ENCODE measurements at places on chromosomes 7 and 10.
A peak's percentile ranks its signal among the peaks of the same experiment; 100 is the strongest.

DNA sequence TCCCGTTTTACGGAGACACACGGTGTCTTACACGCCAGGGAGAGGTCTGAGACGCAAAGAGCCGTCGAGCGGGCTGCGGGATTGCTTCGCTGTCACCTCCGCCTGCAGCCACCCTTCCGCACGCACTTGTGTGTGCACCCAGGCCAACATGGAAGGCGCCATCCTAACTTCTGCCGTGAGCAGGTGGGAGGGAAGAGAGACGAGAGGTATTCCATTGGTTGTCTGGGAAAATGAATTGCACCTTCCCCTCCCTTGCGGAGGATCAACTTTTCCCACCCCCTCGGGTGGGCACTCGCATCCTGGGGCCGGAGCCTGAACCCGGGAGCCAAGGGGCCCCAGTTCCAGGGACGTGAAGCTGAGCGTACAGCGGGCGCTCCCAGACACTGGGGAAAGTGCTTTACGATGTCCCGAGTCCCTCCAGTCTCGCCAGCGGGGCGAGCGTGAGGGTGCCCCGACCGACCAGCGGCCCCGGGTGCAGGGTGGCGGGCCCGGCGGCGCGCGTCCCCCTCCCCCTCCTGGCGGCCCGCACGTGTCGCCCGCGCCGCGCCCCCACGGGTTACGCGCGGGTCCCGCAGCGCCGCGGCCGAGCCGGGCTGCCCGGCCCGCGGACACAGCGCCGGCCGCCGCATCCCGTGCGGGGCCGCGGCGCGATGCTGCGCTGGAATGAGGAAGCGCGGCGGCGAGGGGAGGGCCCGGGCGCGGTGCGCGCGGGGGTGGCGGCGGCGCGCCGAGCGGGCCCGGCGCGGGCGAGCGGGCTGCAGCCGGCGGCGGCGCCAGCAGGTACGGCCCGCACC is 984 bp upstream of the IKZF1 start:
- no peak for DNase-seq

DNA sequence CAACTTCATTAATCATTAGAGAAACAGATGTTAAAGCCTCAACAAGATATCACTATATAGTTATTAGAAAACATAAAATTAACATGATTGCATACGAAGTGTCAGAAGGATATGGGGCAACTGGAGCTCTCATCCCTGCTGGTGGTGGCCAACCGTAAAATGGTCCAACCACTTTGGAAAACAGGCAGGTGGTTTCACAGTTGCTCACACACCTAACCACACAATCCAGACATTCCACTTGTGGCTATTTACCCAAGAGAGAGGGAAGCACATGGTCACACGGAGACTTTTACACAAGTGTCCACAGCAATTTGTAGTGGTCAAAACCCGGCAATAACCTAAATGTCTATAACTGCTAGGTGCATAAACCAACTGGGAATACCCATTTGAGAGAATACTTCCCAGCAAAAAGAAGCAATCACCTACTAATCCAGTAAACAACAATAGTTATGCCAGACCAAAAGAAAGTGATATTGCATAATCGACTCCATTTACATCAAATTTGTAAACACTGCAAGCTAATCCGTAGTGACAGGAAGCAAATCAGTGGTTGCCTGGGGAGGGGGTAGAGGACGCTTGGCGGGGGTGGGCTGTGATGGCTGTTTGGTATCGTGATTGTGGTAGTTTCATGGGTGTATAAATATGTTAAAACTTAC is 91.8 kb downstream of the LARP4B start:
- DNase-seq: no peak

DNA sequence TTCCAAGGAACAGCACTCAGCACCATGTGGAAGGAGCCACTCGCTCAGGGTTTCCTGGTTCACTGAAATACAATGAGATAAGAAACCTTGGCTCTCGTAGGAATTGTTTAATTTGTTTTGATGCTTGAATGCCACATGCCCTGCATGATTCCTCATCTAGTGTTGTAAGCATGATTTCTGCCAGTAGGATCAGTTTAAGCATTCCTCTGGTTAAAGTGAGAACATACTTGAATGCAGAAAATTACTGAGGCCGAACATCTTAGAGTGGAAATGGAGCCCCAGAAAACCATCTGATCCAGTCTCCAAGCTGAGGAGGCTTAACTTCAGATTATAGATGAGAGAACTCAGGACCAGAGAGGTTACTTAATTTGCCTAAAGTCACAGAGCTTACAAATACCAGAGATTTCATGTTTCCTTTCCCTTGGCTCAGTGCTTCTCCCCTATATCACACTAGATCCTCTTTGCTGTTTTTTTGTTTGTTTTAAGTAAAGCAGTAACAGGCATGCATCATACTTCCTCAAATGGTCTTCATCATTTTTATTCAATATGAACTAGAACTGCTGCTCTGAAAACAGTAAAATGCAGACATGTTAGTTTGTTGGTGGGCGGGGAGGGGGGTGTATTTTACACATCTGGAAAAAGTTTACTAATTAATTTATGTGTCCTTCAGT is 125.1 kb downstream of the ADAM12 start:
- DNase-seq: no peak

DNA sequence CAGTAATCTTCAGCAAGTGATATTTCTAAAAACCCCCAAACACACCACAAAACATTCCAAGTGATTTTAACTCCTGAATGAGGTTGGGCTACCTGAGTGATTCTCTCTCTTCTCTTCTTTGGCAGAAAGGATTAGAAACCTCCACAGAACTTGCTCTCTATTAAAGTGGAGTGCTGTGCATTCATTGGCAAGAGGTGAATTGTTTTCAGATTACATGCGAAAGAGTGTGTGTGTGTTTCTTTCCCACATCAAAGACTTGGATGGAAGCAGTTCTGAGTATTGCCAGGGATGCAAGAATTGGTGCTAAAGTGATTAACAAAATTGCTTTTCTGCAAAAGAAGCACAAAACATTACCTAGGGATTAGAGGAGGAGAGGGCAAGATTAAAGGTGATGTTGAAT is 13.1 kb upstream of the FBXW4 start:
- no peak for DNase-seq

- no peak for DNase-seq
Observed at GRCh38 chr7:144820552-144820951, 15.3 kb downstream of the TPK1 start.

DNA sequence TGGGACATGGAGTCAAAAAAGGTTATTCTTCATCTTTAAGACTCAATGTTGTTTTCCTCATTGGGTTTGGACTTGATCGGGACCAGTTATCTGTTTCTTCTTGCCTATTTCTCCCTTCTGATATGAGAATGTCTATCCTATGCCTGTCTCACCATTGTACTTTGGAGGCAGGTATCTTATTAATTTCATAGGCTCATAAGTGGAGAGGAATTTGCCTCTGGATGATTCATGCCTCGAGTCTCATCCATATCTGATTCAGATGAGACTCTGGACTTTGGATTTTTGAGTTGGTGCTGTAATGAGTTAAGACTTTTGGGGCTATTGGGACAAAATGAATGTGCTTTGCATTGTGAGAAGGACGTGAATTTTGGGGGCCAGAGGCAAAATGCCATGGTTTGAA is 36.2 kb upstream of the CCDC7 start:
- DNase-seq: no peak

- DNase-seq: no peak
Observed at GRCh38 chr10:49528977-49529506, 9.9 kb downstream of the ERCC6 start.

- no peak for DNase-seq
Observed at GRCh38 chr10:89064748-89065147, 74.2 kb downstream of the FAS start.

DNA sequence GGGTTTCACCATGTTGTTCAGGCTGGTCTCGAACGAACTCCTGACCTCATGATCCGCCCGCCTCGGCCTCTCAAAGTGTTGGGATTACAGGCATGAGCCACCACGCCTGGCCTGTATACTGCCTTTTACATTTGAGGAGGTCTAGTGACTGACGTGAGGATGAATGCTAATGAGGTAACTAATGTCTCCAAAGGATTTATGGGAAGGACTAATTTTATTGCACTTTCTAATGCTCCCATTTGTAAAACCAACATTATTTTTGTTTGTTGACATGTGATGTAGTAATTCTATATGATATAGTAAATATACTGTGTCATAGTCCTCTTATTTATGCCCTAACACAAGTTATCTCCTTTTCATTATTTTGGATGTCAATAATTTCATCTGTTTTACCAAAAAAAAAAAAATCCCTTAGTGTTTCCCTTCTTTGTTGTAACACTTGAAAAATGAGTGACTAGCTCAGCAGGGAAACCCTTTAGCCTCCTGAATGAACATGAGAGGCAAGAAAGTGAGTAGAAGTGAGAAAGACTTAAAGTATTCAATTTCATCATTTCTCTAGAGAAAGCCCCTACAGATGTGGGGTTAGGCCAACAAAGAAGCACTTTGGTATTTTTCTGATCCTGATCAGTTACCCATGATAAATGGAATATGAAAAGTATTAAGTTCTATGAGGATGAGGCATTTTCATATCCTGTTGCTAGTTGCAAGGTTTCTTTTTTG is 596.9 kb upstream of the PCDH15 start:
- no peak for DNase-seq

DNA sequence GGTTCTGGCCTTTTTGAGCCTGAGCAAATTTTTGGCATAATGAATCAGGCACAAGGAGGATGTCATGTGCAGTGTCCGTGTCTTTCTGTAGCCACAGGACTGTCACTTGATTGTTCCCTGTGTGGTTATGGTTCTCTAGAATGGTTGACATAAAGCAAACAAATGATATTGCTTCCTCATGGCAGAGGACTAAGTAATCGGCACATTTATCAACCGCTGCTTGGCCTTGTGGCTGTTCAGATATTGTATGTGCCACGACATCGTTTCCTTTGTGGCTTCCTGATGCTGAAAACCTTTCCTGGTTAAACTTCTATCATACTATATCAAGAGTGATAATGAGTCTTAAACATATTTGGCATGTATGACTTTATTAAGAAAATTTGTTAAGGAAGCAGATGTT is 598.8 kb downstream of the SUGCT start:
- DNase-seq: no peak

- DNase-seq: no peak
Observed at GRCh38 chr10:50260791-50261281, 9.5 kb upstream of the ASAH2 start.

DNA sequence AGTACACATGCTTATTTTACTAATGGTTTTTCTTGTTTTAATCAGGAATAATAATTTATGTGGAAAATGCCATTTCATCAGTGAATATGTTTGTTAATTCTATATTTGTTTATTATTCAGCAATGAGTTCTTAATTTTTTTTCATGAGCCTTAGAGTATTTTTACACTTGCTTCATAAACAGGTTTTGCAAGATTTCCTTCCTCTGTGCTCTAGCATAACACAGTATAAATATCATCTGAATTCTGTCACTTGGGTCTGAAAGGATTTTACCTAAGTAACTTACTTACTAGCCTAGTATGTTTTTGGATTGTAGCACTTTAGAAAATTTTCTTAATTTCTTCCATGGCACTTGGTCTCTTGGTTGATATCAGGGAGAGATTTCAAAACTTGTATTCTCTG is 45.8 kb downstream of the GLCCI1 start:
- DNase-seq: no peak

DNA sequence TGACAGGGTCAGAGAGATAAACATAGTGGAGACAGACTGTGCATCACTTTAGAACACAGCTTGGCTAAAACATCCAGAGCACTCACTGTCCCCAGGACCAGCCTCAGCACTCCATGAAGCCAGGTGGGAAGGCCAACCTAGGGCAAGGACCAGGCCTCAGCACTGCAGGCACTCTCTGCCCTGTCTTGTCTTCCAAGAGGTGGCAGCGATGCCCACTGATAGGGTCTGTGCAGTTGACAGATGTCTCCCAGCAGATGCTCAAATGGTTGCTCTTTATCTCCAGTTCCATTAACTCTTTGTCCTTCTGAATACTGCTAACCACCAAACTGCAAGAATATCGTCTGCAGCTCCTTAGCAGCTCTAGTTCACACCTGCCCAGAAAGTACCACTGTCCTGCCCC is 9.1 kb downstream of the DDX56 start:
- no peak for DNase-seq

GRCh38 chr7:34759477-34760125 is 101.6 kb downstream of the NPSR1 start:
- DNase-seq: peak; percentile 53

GRCh38 chr10:17240096-17240495 is 12.1 kb downstream of the VIM start:
- no peak for DNase-seq

GRCh38 chr10:15879058-15879457 is 18.8 kb upstream of the MINDY3 start:
- peak; percentile 56 for DNase-seq

DNA sequence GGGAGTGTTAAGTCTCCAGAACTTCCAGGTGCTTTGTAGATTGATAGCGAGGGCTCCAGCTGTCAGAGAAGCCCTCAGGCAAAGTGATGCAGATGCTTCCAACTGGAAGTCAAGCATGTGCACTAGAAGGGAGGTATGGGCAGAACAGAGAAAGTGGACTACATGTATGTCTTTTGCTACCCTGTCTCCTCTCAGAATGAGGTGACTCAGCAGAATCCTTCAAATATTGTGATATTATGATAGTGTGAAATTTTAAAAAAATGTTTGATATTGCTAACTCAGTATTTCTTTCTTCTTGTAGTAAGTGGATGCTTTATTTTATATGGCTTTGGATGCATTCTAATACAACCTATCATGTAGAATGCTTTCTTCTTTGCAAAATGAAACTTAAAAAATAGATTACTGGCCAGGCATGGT is 138.9 kb upstream of the SVIL start:
- no peak for DNase-seq

GRCh38 chr7:144133307-144133706 is 10.3 kb downstream of the OR2A14 start:
- no peak for DNase-seq

DNA sequence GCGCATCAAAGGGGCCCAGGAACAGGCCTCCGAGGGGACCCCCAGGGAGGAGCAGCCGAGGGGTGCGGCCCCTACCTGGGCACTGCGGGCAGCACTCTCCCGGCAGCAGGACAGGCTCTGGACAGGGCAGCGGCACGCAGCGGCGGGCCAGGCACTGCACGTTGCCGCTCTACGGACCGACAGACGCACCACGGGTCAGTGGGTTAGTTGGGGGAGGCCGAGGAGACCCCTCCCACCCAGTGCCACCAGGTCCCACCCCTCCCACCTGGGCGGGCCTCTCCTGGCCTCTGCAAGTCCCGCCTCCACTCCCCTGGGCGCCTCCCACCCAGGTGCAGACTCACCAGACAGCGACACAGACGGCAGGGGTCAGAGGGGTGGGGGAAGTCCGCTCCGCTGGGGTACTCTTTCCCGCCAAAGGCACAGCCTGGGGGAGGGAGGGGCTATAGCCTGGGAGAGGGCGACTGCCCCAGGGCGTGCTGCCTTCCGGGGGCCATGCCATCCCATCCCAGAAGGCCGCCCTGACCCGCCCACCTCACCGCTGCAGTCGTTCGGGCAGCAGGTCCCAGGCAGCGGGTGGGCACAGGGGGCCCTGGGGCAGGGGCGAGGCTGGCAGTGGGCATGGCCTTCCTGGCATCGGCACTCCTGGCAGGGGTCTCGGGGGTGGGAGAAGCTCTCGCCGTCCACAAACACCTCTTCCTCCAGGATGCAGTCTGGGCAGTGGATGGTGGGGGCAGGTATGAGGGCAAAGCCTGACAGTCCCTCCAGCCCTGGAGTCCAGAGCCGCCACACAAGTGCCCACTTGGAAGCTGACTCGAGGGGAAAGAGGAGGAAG is 19.2 kb downstream of the KCP start:
- DNase-seq: peak; percentile 74

Measured in kidney (tissue), 22 donors.